Amniotic stem cell (primary cell): ENCODE measurements at places on chromosomes 11 and 22.

GRCh38 chr11:68120273-68121066, 718 bp downstream of the CHKA start:
- DNase-seq = no peak

- DNase-seq = no peak
These were observed 92.9 kb downstream of the RPS6KA4 start for GRCh38 chr11:64451856-64452255.

GRCh38 chr11:109193880-109194279, 228.1 kb upstream of the C11orf87 start:
- DNase-seq = no peak

DNA sequence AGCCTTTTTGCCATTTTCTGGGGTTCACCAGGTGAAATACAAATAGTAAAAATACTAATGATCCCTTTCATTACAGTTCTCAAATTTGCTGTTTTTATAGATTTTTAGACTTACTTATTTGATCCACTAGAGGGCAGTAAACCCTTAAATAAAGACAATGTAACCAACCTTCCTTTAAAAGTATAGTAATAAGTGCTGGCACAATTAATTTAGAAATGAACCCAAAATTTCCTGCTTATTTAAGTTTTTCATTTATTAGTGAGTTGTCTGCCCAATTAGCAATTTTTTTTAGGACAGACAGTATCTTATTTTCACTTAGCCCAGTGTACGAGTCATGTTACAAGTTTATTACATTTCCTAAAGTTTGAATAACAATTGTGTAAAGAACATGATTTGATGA, 4.7 kb downstream of the DDIAS start:
- peak; percentile 44 for DNase-seq

GRCh38 chr11:109298865-109299264, 123.1 kb upstream of the C11orf87 start:
- no peak for DNase-seq

GRCh38 chr22:19654338-19654987, 59.8 kb upstream of the SEPTIN5 start:
- no peak for DNase-seq

GRCh38 chr22:26853495-26853894, 196.1 kb downstream of the MIAT start:
- DNase-seq = no peak

DNA sequence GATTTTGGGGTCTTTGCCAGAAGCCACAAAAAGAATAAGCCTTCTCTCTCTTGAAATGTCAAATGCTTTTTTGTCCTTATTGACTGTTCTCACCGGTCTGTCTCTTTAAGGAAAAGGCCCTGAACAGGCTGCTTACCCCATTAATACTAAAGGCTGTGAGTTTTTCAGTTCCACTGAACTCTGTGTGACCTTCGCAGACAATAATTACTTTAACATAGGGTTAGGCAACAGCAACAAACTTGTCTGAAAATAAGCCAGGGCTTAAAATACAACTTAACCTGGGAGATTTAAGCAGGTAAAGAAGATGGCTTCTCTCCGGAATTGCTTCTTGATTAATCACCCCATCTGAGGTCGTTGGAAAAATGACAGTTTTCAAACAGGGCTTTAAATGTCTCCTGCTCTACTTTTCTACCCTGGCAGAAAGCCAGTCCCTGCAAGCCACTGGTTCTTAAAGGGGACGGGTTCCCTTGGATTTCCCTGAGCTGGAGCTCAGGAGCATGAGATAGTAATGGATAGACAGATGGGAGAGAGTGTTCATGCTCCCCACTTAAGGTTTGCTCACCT, 69.4 kb downstream of the ARL14EP start:
- DNase-seq = no peak

GRCh38 chr22:30370641-30371230, 13.9 kb downstream of the CCDC157 start:
- DNase-seq = no peak

DNA sequence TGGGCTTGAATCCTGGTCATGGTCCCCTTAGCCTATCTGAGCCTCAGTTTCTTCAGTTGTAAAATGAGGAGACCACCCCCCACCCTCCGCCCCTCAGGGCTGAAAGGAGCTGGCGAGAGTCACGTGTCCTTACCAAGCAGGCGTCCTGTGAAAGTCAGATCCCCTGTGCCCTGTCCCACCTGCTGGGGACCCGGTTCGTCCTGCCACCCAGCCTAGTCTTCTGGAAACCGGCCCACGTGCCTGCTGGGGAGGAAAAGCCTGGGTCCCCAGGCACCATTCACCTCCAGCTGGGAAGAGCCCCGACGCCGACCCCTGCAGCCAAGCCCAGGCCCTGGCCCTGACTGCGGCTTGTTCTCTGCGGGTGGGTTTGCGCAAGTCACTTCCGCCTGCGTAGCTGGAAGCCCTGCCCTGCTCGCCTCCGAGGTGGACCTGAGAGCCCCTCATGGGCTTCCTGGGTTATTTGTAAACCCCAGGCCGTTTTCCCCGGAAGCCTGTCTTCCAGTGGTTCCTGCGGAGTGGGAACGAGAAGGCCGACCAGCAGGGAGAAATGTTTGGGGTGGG, 679 bp upstream of the SSH3 start:
- no peak for DNase-seq

GRCh38 chr11:118201966-118202365, 22.8 kb downstream of the JAML start:
- DNase-seq = no peak

GRCh38 chr11:66851698-66852465, 5.0 kb upstream of the LRFN4 start:
- no peak for DNase-seq

- no peak for DNase-seq
These were observed 64.3 kb upstream of the PITPNB start for GRCh38 chr22:27983361-27983791.

GRCh38 chr11:117385906-117386305, 58.3 kb downstream of the CEP164 start:
- no peak for DNase-seq

GRCh38 chr22:29435236-29436136, 2.9 kb upstream of the RFPL1 start:
- DNase-seq = no peak

- DNase-seq = no peak
These were observed 47.0 kb upstream of the ADORA2A start for GRCh38 chr22:24380220-24380904.

DNA sequence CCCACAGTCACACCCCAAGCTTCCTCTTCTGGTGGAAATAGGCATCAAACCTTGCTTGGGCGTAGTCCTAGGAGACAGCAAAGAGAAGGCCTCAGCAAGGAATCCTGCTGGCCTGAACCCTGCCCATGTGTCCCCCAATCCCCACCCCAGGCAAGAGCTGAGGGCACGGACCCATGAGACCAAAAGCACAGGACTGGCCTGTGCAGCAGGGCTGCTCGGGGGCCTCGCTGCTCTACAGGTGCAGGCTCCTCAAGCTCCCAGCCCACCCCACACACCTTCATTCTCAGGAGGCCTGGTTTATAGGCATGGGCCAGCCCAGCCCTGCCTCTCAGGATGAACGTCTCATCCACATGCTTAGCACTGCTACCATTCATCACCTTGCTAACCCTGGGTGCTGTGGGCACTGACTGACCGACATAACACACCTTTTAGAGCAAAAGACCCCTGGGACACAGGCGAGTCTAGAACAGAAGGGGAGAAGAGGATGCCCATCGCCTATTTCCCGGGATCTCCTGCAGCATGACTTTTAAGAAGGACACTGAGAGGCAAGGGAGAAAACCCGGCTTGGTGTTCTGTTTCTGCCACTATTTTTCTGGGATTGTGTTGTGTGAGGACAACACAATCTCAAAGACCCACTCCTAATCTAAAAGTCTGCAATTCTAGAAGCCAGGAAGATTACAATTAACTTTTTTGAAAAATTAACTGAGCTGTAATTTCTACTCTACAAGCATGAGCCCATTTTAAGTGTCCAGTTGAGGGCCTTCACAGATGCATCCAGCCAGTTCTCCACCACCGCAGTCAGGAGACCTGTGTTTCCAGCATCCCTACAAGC, 15.4 kb downstream of the TCIRG1 start:
- DNase-seq = no peak

GRCh38 chr11:75424396-75424795, 8.6 kb downstream of the KLHL35 start:
- no peak for DNase-seq

GRCh38 chr22:40263191-40263590, 83.1 kb upstream of the ADSL start:
- DNase-seq = no peak

- DNase-seq = no peak
These were observed 15.0 kb downstream of the ASPHD2 start for GRCh38 chr22:26443901-26444690.

GRCh38 chr22:20247010-20247505, 21.1 kb downstream of the RTN4R start:
- DNase-seq = no peak

GRCh38 chr11:77121096-77121640, 6.9 kb upstream of the MYO7A start:
- DNase-seq = no peak

DNA sequence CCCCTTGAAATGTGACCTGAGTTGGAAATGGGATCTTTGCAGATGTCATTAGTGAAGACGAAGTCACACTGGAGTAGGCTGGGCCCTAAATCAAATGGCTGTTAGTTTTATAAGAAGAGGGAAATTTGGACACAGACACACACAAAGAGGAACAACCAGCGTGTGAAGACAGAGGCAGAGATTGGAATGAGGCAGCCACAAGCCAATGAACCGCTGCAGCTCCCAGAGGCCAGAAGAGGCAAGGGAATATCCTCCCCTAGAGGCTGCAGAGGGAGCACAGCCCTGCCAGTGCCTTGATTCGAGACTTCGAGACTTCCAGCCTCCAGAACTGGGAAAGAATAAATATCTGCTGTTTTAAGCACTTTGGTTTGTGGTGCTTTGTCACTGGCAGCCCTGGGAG, 484.5 kb downstream of the MN1 start:
- no peak for DNase-seq

DNA sequence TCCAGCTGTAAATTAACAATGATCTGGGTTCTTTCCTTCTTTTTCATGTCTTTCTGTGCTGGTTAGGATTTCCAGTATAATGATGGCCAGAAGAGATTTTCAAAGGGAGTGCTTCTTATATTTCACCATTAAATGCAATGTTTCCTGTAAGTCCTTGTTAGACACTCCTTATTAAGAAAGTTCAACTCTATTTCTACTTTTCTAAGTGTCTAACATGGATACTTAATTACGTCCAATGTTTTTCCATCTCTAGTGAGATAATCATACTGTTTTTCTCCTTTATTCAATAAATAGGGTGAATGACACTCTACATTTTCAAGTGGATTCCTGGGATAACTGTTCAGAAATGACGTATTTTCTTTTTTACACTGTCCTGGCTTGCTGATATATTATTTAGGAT, 49.8 kb downstream of the CDON start:
- DNase-seq = no peak

- DNase-seq = no peak
These were observed at the start of gene MYO7A for GRCh38 chr11:77127920-77128691. TSS of gene MYO7A (plus strand) at chr11:77128246. CDS start at chr11:77130635, 2,389 bp downstream.
